CD4-positive, alpha-beta memory T cell (primary cell): ENCODE measurements at places on chromosomes 5 and 9.

GRCh38 chr5:123732257-123732656 lies 220.3 kb downstream of the CSNK1G3 start:
- DNase-seq, result no peak

DNA sequence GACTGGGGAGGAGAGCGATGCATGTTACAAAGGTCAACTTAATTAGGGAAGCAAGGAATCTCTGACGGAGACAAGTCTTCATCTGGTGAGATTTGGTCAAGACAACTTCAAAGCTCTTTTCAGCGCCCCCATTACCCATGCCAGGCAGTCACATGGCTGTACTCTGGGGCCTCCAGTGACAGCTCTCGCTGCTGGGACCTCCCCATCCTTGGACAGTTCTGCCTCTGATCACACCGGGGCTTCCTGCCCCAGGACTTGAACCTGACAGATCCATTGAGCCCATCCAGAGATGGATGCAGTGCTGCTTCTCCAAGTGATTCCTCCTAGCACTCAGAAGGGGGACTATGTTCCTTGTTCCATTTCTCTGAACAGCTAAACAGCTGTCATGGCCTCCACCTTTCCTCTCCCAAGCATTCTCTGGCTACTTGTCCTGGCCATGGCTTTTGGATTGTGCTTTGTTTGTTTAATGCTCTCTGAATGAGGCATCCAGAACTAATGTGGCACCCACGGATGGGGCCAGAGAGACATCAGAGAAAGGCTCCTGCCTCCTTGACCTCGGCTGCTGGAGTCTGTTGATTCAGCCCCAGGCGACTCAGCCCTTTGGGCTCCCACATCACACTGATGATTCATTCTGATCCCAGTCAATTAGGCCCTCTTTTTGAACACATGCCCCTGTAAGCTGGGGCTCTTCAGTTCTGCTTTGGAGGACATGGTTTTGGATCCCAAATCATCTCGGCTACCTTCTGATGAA lies 122.1 kb upstream of the ADAMTS16 start:
- no peak for DNase-seq

- DNase-seq, result no peak
These were observed 103.3 kb downstream of the CWC27 start for GRCh38 chr5:64872044-64872443.

- DNase-seq, result no peak
These were observed 157.8 kb downstream of the FGF18 start for GRCh38 chr5:171577042-171577758.

DNA sequence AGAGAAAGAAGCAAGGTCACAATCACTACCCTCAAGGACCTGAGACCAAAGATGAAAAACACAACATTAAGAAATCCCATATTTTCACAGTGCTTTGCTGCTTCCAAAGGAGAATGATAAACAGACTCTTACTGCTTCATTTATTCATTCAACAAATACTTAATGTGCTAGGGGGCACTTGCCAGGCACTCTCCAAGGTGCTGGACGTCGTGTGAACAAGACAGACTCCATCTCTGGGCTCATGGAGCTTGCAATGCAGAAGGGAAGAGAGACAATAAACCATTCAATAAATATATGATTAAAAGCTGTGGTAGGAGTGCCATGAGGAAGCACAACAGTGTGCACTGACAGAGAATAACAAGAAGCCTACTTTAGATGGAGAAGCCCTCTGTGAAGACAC lies 327.7 kb downstream of the CDK5RAP2 start:
- no peak for DNase-seq

DNA sequence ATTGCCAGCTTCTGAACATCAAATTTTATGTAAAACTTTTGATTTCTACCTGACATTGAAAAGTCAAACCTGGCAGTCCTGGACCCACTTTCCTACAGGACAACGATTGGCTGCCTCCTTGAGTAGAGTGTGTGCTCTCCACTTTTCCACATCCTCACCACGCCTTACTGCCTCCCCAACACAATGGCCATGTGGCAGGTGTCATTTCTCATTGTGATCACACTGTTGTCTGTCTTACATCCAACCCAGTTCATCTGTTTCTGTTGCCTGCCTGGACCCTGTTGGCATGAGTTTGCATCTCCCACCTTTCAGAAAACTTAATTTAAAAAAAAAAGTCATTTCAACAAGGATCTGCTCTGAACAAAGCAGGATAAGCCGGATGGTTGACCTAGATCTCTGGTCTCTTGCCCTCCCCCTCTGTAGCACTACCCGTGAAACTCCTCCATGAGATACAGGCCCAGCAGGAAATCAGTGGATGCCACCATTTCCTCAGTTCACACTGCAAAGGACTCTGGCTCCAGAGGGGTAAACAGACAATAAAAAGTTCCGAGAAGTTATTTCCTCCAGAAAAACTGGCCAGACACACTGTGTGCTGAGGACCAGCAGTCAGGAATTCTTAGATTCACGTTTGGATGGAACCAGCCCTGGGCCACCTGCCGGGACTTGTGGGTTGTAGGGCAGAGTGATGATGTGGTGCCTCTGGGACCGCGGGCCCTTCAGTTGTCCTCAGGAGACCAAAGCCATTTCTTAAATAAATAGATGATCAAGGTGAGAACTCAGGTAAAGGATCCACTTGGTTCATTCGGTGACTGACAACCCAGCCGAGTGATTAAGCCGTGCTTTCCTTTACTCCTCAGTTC lies 48.6 kb downstream of the AMBP start:
- DNase-seq, result no peak

GRCh38 chr5:149999866-150000255 lies 593 bp downstream of the TIGD6 start:
- no peak for DNase-seq

DNA sequence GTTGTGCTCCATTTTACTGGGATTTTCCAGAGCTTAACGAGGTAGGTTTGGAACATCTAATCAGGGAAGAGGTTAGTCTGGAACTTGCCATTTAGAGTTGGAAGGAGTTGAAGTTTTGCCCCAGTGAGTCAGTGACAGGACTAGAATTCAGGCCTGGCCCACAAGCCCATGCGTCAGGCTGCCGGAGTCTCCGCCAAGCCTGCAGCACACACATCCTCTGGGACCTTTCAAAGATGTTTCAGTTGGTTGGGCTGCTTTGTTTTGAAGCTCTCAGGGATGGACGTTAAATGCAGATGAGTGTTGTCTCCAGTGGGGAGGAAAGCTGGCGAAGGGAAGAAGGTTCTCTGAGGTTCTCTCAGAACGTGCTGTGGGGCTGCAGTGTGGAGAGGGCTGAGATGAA lies 147.0 kb downstream of the PSAT1 start:
- DNase-seq, result no peak

- no peak for DNase-seq
These were observed 720.2 kb upstream of the TYRP1 start for GRCh38 chr9:11973011-11973410.

GRCh38 chr5:157860898-157861890 lies 2.2 kb upstream of the CLINT1 start:
- no peak for DNase-seq
